Pancreas (tissue), 10 donors: ENCODE measurements at places on chromosomes 5 and 9. TPM values are rescaled to one million over a fixed set of nuclear protein-coding genes. Genes with fewer than 3 reads are reported as not detected.

The PANK3 gene
- total RNA-seq, result 13.3 TPM

DNA sequence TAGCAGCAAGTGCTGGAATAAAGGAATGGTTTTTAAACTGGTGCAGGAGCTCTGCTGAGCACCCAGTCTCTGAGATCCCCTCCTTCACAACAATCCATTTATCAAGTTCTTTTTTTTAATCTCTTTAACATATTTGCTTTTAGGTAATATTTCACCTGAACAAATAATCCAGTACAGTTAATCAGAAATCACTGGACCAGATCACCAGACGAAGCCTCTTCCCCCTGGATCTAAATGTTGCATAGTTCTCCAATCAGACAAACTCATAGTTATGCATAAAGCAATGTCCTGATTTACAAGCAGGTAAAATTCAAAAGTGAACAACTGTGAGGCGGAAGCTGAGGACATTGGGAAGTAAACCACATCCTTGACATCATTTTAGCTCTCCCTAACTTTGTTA is 657.7 kb upstream of the RORB start:
- H3K4me1 ChIP-seq, result no peaks in the 10 kb centered on the region
- no peak overlapping the region for H3K4me3 ChIP-seq
- no peaks in the 10 kb centered on the region for H3K36me3 ChIP-seq

DNA sequence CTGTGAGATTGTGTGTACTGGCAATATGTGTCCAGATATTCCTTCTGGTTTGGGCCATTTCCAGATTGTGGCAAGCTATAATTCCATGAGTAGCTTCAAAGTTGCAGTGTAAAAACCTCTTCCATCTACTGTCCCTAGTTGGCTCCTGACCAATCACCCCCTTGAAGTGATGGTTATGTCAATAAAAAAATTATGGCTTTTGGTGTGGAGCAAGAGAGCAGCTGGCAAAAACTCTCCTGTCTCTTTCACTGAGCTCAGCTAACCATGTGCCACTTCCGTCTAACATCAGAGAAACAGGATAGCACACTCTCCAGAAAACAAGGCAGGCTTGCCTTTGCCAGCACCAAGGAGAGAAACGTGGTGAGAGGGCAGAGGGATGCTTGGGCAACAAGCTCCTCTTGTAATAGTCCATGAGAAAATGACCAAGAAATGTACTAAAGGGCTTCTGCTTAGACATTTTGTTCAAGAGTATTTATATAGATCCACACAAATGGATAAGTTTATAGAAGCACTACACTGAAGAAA is 914.4 kb upstream of the SEMA6A start:
- no peak overlapping the region for H3K4me3 ChIP-seq
- no peaks in the 10 kb centered on the region for H3K4me1 ChIP-seq
- no peak for DNase-seq
- H3K36me3 ChIP-seq, result no peaks in the 10 kb centered on the region
- no peak overlapping the region for H3K27ac ChIP-seq

GRCh38 chr5:112737070-112737462 is 619 bp upstream of the APC start:
- no peaks in the 10 kb centered on the region for H3K27me3 ChIP-seq
- no peak for DNase-seq

DNA sequence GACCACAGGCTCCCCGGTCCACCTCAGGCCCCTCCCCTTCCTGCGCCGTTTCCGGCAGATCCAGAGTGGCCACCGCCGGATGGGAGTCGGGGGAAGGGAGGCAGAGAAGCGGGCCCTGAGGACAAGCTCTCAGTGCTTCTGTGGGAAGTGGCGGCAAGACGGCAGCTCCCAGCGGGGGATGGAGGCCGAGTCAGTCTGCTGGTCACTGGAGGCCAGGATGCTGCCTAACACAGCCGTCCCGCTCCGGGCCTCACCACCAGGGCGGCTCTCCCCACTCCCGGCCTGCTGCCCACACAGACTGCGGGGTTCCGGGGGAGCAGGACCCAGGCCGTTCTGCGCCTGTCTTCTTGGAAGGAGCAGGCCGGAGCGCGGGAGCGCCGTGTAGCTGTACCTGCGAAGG is 31.4 kb downstream of the FXN start:
- no peak overlapping the region for H3K4me3 ChIP-seq
- peaks cover 7% of the 10 kb centered on the region for H3K36me3 ChIP-seq
- H3K27me3 ChIP-seq, result no peaks in the 10 kb centered on the region
- no peaks in the 10 kb centered on the region for H3K4me1 ChIP-seq
- DNase-seq, result no peak

GRCh38 chr5:170632266-170632984 is 128.6 kb downstream of the KCNIP1 start:
- no peak overlapping the region for H3K4me3 ChIP-seq
- H3K36me3 ChIP-seq, result no peaks in the 10 kb centered on the region
- H3K27me3 ChIP-seq, result no peaks in the 10 kb centered on the region
